ENCODE measurements at places on chromosomes 6 and 20. TPM values are rescaled to one million over a fixed set of nuclear protein-coding genes. Genes with fewer than 3 reads are reported as not detected.

DNA sequence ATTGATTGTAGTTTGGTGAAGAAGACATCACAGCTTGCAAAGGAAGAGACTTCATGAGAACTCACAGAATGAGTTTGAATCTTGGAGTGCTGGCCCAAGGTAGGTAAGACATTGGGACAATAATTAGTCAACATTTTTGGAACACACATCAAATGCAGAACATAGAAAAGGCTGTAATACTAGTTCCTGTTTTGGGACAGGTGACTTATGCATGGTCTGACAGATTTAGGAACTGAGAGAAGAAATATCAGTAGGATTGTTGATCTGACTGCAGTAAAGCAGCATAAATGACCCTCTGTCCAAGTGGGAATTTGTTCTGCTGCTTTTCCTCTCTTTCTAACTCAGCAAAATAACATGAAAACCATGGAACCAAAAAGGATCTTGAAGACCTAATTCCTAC lies 102.3 kb upstream of the MAP3K7 start:
- no peak for DNase-seq

DNA sequence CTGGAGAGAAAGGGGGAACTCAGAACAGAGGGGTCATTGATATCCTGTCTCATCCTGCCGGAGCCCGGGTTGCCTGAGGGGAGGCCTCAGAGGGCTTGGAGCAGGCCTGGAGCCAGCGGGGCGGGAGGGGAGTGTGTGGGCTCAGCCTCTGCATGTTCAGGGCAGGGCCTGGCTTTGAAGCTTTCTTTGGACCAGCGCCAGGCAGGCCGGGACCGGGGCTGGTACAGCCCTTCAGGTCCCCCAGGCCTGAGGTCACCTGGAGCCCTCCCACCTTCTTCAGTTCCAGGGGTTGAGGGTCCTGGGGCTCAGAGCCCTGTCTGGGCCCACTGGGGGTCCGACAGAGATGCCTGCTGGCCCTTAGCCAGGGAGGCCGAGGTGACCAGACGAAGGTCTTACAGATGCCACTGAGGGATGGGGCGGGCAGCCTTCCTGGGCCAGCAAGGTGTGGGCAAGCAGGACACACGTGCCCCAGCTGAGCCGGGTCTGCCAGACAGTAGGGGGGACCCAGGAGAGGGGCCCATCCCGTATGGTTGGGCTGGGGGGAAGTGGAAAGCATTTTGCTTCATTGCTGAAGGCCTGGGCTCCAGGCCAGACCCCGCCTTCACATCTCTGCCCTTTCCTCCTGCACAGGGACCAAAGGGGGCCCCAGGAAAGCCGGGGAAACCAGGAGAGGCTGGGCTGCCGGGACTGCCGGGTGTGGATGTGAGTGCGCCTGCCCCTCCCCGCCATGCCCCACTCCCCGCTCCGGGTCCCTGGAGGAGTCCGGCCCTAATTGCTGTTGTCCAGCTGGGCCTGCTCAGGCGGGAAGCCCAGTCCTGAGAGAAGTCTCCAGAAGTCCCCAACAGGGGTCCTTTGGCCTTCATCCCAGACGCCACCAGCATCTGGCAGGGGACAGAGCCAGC lies 2.0 kb downstream of the COL9A3 start:
- DNase-seq = no peak

DNA sequence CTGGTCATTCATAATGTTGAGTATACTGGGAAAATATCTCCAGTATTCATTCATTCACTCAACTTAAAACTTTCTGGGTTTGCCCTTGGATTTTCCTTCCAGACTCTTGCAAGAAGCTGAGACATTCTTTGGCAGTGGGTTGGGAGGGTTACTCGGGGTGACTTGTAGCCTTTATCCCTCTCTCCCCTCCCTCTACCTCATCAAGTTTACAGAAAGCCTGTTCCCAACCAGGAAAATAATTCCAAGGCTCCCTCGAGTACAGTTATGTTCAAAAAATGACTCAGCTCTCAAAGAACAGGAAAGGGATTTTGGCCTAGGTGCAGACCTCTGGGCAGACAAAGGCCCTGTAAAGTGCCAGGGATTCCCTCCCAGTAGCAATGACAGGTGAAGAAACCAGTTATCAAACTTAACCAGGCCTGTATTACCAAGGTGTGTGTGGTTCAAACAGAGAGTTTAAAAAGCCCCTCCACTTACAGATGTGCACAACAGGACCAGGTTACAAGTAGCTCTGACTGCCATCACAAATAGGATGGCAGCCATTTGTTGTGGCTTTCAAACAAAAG lies 22.2 kb downstream of the FKBP1A start:
- peak; percentile 37 for DNase-seq

The RPN2 gene
- 257 TPM for total RNA-seq

The GHRH gene
- total RNA-seq = not detected

The GATA5 gene
- total RNA-seq = 0.46 TPM

The RBM24 gene
- total RNA-seq = 2.0 TPM

The CST3 gene
- 331 TPM for total RNA-seq

The CASS4 gene
- 0.04 TPM for total RNA-seq

The ID4 gene
- 1.4 TPM for total RNA-seq
